ENCODE measurements at places on chromosomes 3 and 15.

GRCh38 chr15:73757571-73757970 lies 4.4 kb upstream of the INSYN1 start:
- DNase-seq: no peak

DNA sequence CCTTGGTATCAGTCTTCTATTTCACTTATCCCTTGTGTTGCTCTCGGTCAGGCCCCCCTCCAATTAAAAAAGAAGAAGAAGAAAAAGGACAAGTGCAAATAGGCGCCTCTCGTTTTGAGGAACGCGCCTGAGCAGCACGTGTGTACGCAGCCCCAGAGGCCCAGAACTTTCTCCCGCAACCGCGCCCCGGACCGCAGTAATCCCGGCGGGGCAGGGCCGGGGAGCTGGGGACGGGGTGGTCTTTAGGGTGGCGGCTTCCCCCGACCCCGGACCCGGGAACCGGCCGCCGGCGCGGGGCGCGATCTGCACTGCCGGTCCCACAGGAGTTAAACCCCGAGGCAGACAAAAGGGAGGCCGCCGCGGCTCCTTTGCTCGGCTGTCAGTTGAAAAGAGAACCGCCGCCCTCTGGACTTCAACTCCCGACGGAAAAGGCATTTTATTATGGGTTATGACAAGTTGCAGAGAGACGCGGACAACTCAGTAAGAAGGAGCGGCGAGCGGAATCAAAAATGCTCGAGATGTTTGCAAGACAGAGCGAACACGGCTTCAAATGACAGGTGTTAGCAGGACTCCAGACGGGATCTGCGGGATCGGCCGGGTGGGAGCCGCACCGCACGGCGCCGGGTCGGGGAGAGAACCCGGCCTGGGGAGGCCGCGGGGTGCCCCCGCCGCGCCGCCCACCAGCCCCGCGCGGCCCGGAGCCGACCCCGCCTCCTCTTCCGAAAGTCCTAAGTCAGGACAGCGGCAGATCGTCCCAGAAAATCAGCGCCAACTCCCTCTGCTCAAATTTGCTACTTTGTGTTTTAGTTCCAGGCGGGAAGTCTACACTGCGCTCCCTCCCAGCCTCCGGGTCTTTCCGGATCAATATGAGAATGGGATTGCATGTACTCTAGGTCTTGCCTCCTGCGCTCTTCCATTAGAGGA lies 79.0 kb downstream of the NR2F2 start:
- DNase-seq: peak; percentile 16

DNA sequence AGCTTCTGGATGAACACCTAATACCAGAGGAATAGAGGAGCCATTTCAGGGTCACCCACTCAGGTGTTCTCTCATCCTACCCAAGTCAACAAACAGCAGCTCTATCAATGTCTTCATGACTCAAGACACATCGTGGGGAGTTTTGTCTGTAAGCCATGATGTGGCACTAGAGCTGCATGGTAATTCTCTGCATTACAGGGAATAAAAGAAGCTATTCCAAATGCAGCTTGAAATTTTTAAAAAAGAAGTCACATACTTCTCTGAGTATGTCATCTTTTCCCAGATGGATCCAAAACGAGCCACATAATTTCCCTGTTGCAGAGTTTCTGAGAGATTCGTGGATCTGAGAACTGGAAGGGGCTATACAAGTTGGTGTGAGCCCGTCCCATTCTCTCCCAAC lies 6.1 kb upstream of the THSD4 start:
- DNase-seq: no peak

GRCh38 chr3:166889241-166889640 lies 490.9 kb downstream of the ZBBX start:
- no peak for DNase-seq

DNA sequence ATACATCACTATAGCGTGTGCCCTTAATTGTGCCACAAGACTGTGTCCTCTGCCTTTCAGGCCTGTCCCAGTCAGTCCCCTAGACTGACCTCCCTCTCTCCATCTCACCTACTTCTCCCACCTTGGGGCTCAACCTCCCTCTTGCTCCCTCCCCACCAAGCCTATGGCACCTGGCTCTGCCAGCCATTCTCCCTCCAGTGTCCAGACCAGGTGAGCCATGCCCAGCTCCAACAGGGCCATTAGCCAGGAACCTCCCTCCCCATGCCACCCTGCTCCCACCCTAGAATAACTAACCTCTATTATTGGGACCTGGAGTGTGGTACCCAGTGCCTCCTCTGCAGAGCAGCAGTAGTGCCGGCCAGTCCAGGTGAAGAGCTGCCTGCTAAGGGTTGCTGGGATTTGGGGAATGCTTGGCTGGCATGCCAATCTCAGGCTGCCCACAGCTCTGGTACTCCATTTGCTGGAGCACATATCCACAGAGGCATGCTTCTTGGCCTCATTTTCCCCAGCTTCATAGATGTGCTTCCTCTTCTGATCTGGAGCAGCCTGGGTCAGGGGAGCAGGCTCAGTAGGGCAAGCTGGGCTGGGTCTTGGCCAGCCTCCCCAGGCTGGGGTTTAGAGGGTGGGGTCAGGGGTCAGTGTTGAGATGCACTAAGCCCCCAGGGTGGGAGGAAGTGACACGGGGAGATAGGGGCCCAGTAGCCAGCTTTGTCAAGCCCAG lies 38.8 kb downstream of the SAXO2 start:
- DNase-seq: no peak

- DNase-seq: no peak
Observed at GRCh38 chr3:52132041-52132440, 22.2 kb downstream of the POC1A start.

GRCh38 chr3:195064300-195064931 lies 206.5 kb downstream of the XXYLT1 start:
- no peak for DNase-seq

DNA sequence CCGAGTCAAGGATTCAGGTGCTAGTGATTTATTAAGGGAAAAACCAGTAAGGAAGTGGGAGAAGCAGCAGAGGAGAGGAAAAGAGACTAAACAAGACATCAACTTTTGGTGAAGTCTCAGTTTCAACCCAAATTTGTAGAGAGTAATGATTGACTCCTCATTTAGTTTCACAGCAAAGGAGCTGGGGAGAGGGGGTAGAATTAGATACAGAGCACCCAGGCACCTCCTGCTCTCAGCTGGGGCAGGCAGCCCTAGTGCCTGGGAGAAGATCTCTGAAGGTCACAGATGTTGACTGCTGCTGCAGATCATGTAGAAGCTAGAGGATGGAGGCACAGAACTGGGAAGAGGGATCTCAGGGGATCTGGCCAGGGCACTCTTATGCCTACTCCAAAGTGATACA lies 29.1 kb downstream of the RPL39L start:
- DNase-seq: no peak

- DNase-seq: no peak
Observed at GRCh38 chr3:119368298-119368697, 74.1 kb downstream of the ARHGAP31 start.

DNA sequence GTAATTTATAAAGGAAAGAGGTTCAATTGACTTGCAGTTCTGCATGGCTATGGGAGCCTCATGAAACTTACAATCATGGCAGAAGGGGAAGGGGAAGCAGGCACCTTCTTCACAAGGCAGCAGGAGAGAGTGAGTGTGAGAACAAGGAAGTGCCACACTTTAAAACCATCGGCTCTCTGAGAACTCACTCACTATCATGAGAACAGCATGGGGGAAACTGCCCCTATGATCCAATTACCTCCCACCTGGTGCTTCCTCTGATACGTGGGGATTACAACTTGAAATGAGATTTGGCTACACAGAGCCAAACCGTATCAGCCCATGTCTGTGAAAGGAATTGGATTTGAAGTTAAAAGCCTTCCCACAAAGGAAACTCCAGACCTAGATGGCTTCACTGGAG lies 39.1 kb downstream of the TKT start:
- DNase-seq: no peak

GRCh38 chr15:68775671-68776476 lies 44.8 kb downstream of the ANP32A start:
- no peak for DNase-seq

- DNase-seq: no peak
Observed at GRCh38 chr15:101246391-101246790, 5.5 kb downstream of the CHSY1 start.

DNA sequence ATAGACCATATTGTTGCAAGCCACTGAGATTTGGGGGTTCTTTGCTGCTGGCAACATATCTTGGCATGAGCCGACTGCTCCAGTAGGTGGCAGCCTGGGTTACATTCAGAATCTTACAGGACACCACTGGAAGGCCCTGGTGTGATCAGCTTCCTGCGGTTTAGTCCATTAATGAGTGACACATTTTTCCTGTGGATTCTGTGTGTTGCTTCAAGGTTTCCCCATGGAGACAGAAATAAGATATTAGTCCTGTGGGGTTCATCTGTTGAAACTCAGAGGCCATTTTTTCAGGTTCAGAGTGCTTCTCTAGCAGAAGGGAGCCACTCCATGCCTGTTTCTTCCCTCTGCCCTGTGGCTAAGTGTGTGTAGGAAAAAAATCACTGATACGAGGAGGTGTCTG lies 116.2 kb downstream of the MFSD1 start:
- peak; percentile 69 for DNase-seq

DNA sequence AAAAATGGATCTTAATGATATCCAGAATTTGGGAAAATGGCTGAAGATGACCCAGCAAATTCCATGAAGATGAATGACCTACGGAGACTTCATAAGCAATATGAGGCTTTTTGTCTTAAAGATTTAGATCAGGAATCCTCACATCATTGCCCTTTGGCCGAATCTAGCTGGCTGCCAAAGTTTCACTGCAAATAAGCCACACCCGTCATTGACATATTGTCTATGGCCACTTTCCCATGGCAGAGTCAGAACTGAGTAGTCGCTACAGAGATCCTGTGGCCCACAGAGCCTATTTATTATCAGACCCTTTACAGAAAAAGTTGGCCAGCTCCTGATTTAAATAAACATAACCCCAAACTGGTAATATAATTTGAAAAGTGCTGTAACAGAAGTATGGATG lies 307.4 kb upstream of the RARB start:
- no peak for DNase-seq

- DNase-seq: no peak
Observed at GRCh38 chr15:90436952-90437351, 48.9 kb downstream of the IQGAP1 start.

DNA sequence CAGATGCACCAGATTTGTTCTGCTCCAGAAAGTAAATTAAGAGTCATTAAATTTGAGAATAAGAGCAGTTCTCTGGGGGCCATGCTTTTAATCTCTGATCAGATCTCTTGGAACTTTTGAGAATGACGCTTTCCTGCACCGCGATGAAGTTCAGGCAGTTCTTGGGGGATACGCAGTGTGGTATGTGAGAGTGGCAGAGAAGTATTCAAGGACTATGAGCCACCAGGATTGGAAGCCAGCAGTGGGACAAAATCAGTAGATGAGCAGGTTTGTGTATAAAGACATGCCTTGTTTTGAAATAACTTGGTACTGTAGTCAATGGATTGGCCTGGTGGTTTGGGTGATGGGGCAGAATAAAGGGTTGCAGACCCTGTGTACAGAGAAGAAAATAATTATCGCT lies 483.6 kb downstream of the ERC2 start:
- no peak for DNase-seq

DNA sequence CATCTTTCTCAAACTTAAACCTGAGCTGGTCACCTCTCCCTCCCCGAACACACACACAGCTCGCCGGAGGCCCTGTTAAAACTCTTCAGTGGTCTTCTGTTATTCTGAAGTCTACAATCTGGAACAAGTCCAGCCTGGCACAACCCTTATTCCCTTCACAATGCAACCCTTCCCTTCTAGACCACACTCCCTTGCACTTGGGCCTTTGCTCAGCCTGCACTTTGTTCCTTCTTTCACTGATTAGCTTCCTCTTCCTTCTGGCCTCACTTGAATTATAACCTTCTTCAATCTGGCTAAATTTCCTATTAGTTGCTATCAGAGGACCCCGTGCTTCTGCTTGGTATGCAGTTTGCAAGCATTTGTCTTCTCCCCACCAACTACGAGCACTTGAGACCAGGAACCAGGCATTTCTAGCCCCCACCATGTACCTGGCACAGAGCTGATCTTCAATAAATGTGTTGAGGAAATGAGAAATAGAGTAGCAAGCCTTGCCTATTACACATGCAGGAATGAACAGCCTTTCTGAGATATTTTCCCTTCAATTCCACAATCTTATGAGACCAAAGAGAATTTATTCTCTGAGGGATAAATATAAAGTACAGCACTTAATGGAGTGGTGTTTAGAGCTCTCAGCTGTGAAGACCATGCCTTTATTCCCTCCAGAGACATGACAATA lies 663.1 kb upstream of the ADAMTS9 start:
- DNase-seq: no peak

DNA sequence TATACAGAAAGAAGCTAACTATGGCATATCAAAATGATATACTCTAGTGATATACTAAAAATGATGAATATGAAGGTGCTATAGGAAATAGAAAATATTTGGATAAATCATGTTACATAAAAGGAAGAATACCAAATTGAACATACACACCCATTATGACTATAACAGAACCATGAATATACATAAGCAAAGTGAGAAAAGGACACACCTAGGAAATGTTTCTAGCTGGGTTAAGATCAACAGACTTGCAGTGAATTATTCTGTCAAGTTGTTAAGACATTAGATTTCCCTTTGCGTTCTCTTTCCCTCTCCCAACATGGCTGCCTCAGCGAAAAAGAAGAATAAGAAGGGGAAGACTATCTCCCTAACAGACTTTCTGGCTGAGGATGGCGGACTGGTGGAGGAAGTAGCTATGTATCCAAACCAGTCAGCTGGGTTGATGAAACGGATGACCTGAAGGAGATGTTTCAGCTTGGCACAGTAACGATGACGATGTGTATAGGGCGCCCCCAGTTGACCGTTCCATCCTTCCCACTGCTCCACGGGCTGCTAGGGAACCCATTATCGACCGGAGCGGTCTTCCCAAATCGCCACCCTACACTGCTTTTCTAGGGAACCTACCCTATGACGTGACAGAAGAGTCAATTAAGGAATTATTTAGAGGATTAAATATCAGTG lies 20.2 kb upstream of the PARP14 start:
- peak; percentile 42 for DNase-seq

- DNase-seq: no peak
Observed at GRCh38 chr3:43699864-43700263, 9.1 kb downstream of the ABHD5 start.

- peak; percentile 18 for DNase-seq
Observed at GRCh38 chr15:52180196-52180835, 10.9 kb downstream of the GNB5 start.

DNA sequence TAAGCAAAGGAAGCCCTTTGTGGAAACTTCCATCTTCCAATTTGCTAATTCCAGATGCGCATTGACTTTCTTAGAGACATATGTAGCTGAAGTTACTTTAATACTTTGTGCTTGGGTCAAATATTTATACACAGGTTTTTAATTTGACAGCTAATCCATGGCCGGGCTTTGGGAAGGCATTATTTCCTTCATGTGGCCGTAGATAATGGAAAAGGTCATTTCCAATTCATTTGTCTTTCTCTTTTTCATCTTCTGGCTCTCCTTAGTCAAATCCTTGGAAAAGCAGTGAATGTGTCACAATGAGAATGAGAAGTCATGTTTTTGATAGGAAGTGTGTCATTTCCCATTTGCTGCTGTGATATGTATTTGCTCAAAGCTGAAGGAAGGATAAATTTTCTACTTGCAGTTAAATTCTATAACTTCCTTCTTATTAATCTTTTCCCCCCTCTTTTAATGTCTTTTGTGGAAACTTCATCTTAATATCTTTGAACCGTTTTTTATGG lies 323.3 kb downstream of the CLSTN2 start:
- DNase-seq: no peak

Measured in endothelial cell (in vitro differentiated cells).